ENCODE measurements at places on chromosomes 11 and 22.
A peak's percentile ranks its signal among the peaks of the same experiment; 100 is the strongest.

GRCh38 chr11:82701847-82702520, 31.7 kb downstream of the FAM181B start:
- DNase-seq, result peak; percentile 25

DNA sequence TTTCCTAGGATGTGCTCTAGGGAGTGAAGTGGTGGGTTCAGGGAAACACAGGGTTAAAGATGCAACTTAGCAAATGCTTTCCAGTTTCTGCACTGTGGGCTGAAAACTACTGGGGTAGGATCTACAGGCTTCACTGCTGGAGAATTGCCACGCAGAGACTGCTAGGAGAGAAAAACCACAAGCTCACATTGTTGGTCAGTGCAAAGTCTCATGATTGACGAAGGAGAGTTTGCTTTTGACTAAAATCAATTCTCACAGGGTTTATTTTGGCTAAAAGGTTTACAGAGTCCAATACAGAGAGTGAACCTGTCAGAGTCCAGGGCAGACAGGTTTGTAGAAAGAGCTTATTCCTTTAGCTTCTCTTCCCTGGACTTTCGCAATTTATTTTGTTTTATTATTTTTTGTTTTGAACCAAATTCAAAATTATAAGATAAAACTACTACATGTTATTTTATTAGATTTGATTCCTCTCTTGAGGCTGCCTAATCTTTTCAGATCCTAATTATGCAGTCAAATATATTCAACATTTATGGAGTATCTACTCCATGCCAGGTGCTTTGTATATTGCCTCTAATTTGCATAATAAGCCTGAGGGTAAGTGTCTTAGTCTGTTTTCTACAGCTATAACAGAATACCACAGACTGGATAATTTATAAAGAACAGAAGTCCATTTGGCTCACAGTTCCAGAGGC, 64.7 kb downstream of the MTNR1B start:
- no peak for DNase-seq

GRCh38 chr11:104782377-104782754, 115.9 kb downstream of the CASP12 start:
- DNase-seq, result no peak

DNA sequence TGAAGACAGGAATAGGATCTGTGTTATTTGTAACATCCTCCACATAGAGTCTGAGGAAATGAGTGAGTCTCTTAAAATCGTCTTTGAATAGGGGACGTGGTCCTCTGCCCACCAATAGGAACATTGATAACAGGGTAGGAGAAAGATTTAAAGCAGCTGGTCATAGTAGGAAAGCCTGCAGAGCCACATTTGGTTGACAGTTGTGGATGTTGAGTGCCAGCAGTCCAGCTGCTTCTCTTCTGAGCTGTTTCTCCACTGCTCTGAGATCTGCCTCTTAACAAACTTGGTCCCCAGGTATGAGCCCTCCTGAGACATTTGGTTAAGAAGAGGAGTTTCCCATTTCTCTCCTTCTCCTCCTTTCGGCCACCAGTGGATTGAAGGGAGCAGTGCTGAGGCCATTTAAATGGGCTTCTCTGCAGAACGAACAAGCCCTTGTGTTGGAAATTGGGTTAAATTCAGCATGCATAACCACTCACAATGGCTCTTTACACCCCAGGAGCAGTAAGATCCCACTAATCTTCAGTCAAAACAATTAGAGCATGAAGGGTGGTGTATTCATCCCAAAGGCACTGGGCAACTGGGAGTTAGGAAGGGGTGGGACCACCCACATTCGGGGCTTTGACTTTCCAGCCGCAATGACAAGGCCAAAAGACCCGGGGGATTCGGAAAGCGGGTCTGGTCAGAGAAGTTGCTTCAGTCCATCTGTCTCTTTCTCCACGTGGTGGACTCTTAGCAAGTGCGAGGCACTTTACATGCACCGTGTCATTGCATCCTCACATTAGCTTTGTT, 32.3 kb downstream of the MIAT start:
- no peak for DNase-seq

DNA sequence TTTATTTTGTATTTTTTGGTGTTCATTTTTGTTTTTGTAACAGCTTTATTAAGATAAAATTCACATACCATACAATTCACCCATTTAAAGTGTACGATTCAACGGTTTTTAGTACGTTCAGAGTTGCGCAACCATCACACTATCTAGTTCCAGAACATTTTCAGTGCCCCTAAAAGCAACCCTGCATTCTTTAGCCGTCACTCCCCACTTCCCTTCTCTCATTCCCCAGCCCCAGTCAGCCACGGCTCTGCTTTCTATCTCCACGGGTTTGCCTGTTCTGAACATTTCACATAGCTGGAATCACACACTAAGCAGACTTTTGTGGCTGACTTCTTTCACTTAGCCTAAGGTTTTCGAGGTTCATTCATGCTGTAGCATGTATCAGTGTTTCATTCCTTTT, 9.6 kb upstream of the KCNQ1OT1 start:
- DNase-seq, result no peak

- no peak for DNase-seq
Measured at GRCh38 chr11:7833527-7833926, 36.8 kb upstream of the OR5P2 start.

All from activated naive CD8-positive, alpha-beta T cell treated with anti-CD3 and anti-CD28 coated beads, Interleukin-2, amount 50 U/mL, for 24 hours (primary cell).